ENCODE measurements at places on chromosomes 2 and 18.

DNA sequence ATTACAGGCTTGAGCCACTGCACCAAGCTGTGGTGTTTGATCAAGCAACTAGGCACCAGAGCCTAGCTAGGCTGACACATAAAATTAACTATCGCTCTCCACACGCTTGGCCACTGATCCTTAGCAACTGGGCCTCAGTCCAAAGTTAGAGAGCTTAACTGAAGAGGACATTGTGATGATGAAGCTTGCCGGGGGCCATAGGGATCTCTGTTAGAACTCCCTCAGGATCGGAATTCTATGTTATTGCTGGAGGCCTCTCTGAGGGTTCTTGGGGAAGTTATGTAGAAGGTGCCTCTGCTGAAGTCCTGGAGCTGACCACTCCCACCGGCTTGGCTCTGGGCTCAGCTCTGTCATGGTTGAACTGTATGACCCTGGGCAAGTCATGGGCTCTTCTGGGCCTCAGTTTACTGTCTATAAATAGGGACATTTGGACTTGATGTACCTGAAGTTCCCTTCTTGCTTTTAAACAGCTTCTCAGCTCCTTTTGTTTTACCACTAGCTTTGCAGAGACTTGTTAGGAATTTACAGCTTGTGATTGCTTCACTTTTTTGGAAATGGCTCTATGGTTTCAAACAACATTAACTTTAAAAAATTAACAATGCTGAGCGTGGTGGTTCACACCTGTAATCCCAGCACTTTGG is 44.1 kb downstream of the GATA6 start:
- no peak for DNase-seq

- peak; percentile 25 for DNase-seq
Measured at GRCh38 chr2:230984393-230985220, 11.3 kb upstream of the SPATA3 start.

DNA sequence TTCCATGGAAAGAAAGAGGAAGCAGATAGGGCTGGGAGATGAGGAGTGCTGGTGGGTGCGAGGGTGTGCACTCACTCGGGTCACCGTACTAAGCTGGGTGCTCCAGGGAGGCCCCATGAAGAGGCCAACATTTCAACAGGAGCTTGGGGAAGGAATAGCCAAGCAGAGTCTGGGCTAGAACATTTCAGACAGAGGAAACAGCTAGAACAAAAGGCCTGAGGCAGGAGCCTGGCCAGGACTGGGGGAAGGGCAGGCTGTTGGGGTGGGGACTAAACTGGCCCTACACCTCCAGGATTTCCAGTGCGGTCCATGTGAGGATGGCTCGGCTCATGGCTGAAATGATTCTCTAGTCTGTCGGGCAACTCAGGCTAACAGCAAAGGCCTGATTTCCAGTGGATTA is 90.8 kb downstream of the ZFP36L2 start:
- no peak for DNase-seq

- no peak for DNase-seq
Measured at GRCh38 chr2:8103085-8103708, 578.7 kb upstream of the ID2 start.

- DNase-seq, result no peak
Measured at GRCh38 chr2:27013738-27014137, 19.0 kb upstream of the TMEM214 start.

GRCh38 chr2:44324971-44325426 is 36.3 kb downstream of the PREPL start:
- no peak for DNase-seq

- DNase-seq, result peak; percentile 25
Measured at GRCh38 chr18:9971313-9971920, 57.6 kb downstream of the VAPA start.

GRCh38 chr2:46870051-46870839 is 45.4 kb downstream of the MCFD2 start:
- no peak for DNase-seq

GRCh38 chr2:65357959-65358294 is 74.5 kb downstream of the SPRED2 start:
- no peak for DNase-seq

DNA sequence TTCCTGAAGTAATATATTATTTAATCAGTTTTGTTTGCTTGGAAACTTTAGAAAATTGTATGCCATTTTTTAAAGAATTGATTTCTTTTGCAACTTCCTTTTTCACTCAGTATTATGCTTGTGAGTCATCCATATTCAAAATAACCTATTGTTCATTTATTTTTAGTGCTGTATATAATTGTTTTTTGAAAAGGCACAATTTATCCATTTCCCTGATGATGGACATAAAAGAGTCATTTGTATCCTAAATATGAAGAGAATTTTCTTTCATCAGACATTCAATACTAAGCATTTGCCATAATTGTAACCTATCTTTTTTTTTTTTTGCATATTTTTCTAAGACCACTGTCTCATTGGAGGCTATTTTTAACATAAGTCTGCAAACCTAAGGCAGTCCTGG is 134.1 kb upstream of the SERPINE2 start:
- DNase-seq, result no peak

GRCh38 chr2:236440110-236440881 is 129.3 kb upstream of the ACKR3 start:
- DNase-seq, result no peak

- DNase-seq, result no peak
Measured at GRCh38 chr2:77294474-77294873, 227.7 kb downstream of the LRRTM4 start.

GRCh38 chr2:168767258-168767657 is 35.2 kb upstream of the NOSTRIN start:
- no peak for DNase-seq

All from stimulated activated CD4-positive, alpha-beta T cell treated with anti-CD3 and anti-CD28 coated beads, Interleukin-15, amount 100 ng/mL, for 1 hour (primary cell).